Foreskin keratinocyte (primary cell): ENCODE measurements at places on chromosomes 11 and 22. TPM values are rescaled to one million over a fixed set of nuclear protein-coding genes. Genes with fewer than 3 reads are reported as not detected.

DNA sequence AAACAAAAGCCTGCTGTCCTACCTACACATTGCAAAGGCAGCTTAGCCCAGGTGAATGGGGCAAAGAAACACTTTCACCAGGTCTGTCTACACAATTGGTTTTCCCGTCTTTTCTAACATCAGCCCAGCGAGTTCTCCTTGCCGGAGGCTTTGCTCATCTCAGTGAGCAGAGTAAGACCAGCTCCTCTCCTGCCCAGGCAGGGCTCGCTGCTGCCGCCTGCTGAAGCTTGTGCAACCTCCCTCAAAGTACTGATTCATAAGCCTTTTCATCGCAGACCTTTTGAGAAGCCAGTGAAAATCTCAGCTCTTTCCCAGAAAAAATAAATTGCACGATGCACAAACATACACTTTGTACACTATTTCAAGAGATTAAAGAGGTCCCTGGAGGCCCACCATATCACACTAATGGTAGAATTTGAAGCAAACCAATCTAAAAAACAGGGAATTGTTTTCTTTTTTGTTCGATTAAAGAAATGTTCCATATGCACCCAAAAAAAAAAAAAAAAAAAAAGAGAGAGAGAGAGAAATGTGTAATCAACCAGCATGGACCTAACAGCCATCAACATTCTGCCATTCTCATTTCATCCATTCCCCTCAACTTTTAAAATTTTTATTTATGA is 328.1 kb upstream of the MPPED2 start:
- peak; percentile 11 for DNase-seq

DNA sequence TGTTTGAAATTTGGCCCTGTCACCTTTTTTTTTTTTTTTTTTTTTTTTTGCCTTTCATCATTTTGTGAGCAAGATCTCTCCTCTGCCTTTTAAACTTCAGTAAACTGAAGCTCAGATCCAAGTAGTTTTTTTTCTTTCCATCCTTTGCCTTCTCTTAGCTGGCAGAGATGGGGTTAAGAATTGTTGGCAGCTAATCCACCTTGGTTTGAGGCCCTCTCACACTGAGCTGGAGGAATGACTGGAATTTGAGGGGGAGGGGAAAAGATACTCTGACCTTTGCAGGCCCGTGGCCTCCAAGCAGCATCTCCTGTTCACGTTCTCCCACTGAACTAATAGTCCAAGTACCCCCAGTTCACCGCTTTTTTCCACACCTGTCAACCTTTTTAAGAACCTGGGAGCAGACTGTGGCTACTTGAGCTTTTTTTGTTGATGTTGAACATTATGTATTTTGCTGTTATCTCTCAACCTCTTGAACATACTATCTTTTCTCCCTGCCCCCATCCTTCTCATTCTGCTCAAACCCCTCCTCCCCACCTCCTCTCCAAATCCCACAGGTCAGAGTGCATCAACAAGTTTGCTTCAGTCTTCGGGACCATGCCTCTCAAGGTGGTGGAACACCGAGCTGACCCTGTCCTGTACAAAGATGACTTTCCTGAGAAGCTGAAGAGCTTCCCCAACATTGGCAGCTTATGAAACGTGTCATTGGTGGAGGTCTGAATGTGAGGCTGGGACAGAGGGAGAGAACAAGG is 66.2 kb downstream of the ALX4 start:
- DNase-seq = no peak

The SPA17 gene
- total RNA-seq = 20.9 and 22.3 TPM in 2 replicates

The CCDC188 gene
- not detected in 2 replicates for total RNA-seq

- DNase-seq = no peak
These were observed 222.5 kb downstream of the SOX6 start for GRCh38 chr11:16133867-16134266.

GRCh38 chr11:34165786-34166555 is 60.5 kb downstream of the NAT10 start:
- no peak for DNase-seq
